Suppressor macrophage treated with lipopolysaccharide for 4 hours (primary cell): ENCODE measurements at places on chromosomes 2 and 18.

DNA sequence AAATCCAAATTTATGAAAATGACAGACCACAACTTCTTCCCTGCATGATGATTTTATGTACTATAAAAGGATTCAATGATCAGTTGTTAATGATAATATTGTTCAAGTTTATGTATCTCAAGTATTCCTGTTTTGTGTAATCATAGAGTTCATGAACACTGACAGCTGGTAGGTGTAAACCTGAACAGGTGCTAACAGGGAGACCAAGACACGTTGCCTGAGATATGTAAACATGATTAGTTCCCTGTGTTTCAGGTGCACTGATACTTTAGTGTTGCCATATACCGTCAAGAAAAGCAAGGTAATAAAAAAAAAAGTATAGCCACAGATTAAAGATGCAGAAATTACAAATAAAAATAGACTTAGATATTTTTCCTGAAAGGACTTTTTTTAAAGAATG is 131.8 kb downstream of the BAZ2B start:
- no peak for DNase-seq

DNA sequence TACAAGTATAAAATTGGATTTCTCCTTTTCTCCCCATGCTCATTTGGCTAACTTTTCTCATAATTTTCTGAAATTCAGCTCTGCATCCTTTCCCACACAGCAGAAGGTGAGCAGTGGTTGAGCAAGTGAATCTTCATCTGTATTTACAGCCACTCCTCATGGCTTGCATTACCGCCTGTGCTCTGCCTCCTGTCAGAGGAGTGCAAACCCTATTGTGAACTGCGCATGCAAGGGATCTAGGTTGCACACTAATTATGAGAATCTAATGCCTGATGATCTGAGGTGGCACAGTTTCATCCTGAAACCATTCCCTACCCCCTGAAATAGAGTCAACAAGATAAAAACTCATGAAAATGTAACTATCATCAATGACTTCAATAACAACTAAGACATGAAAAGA is 20.0 kb downstream of the ME2 start:
- no peak for DNase-seq

- no peak for DNase-seq
Observed at GRCh38 chr2:15791294-15791693, 149.1 kb upstream of the MYCN start.

GRCh38 chr18:74623047-74623816 is 25.6 kb downstream of the ZNF407 start:
- peak; percentile 25 for DNase-seq

GRCh38 chr2:109344270-109344805 is 215.3 kb downstream of the SH3RF3 start:
- no peak for DNase-seq

GRCh38 chr2:65576861-65577601 is 144.6 kb upstream of the SPRED2 start:
- DNase-seq, result no peak

DNA sequence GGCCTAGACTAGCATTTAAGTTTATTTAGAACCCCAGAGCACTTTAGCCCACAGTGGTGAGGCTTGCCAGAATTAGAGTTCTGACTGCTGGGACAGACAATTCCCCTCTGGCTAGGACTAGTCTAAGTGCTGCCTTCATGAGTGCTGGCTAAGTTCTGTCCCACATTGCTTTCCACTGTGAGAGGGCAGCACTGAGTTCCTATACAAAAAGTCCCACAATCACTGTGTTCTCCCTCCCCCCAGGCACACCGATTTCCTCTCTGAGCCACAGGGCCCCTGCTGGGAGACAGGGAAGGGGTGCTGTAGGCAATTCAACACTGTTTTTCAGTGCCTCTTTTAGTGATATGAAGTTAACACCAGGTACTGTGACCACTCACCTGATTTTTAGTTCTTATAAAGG is 310.9 kb downstream of the DLGAP1 start:
- DNase-seq, result no peak

- no peak for DNase-seq
Observed at GRCh38 chr2:23564615-23564960, 179.6 kb downstream of the KLHL29 start.

DNA sequence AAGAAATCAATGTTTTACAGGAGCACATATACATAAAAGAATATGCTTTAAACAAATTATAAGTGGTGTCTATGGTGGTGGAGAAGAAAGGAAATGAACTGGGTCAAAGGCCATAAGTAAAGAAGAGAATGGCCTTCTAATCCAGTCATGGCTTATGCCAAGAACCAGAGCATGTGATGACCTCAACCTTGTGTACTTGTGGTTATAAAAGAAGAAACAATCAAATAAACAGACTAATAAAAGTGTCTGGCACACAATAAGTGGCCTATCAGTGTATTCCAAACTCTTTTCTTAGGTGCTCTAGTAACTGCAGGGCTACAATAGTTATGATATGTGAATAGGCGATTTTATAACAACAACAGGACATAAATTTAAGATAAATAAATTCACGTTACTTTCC is 2.6 kb downstream of the SERPINB11 start:
- DNase-seq, result no peak

- peak; percentile 9 for DNase-seq
Observed at GRCh38 chr18:55635439-55635838, 47.4 kb upstream of the TCF4 start.

DNA sequence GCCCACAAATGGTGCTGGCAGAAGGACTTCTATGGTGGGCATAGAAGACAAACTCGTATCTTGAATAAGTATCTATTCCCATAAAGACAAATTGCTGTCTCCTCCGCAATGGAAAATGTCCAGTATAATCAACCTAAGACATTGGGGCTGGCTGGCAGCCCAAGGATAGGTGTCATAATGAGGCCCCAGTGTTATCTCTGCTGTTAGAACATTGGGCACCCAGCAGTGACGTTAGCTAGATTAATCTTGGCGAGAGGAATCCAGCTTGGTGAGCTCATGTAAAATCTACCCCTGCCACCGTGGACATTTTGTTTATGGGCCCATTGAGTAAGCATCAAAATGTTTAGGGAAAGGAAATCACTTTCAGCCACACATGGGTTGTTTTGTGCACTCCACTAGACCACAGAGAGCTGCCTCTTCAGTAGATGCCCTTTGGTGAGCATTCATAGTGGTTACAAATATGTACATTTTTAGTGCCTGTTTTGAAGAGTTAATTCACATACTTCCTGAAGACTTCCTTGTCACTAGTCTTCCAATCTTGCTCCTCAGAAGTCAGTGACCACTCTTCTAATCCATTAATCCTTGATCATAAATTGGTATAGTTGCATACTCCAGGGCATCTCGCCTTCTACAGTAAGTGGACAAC is 48.2 kb upstream of the KDM3A start:
- DNase-seq, result no peak
